ENCODE measurements at places on chromosomes 1 and 21.

DNA sequence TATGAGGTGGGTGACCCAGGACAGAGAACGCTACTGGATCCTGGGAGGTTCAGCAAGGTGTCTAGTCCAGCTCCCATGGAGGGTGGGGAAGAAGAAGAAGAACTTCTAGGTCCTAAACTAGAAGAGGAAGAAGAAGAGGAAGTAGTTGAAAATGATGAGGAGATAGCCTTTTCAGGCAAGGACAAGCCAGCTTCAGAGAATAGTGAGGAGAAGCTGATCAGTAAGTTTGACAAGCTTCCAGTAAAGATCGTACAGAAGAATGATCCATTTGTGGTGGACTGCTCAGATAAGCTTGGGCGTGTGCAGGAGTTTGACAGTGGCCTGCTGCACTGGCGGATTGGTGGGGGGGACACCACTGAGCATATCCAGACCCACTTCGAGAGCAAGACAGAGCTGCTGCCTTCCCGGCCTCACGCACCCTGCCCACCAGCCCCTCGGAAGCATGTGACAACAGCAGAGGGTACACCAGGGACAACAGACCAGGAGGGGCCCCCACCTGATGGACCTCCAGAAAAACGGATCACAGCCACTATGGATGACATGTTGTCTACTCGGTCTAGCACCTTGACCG, 8.6 kb upstream of the PIGV start:
- no peak for DNase-seq

- DNase-seq = no peak
Measured at GRCh38 chr1:10830961-10831668, 34.7 kb upstream of the CASZ1 start.

DNA sequence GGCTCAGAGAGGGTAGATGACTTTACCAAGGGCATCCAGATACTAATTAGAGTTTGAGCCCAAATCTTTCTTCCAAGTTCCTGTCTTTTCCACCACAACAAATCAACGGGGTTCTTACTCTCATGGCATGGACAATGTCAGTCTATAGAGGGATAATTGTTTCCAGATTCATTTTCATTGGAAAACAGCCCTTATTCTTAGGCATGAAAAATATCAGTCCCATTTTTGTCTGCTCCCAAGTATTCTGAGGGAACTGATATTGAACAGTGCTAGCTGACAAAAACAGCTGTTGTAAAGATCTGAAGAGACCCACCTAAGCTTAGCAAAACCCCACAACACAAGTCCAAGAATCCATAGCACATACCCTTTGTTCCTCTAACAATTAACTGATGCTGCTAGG, 349.1 kb upstream of the BEND5 start:
- DNase-seq = no peak

DNA sequence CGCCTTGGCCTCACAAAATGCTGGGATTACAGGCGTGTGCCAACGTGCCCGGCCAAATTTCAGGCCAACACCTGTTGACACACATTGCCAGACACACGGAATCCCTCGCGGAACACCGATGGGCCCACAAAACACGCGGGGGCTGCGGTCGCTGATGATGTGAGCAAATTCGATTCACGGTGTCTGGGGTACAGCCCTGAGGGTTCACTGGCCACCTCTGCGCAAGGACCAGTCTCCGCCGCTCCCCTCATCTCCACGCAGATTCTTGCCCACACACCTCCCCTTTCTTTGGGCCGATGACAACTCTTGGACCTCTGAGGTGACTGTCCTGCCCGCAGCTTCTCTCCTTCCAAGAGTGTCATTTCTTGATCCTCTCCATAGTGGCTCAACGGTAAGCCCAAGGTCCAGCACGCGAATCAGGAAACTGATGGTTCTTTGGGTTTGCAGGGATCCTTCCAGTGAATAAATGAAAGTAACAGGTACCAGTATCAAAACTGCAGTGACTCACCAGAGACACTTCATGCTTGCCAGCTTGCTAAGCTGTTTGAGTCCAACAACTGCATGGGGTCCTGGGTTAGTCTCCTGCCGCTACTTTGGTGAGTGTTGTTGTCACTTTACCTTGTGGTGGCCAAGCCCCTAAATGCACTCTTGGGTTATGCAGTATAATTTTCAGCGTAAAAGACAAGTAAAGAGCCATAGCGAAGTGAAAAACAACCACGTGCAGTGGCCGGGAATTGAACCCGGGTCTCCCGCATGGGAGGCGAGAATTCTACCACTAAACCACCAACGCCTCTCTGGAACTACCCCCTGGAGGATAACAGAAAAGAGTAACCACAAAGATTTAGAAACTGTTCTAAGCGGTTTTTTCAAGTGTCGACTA, 11.0 kb upstream of the RNU1-3 start:
- peak; percentile 65 for DNase-seq

- no peak for DNase-seq
Measured at GRCh38 chr1:54460861-54461387, 54.7 kb upstream of the SSBP3 start.

- DNase-seq = no peak
Measured at GRCh38 chr1:203771901-203772301, 6.9 kb downstream of the LAX1 start.

DNA sequence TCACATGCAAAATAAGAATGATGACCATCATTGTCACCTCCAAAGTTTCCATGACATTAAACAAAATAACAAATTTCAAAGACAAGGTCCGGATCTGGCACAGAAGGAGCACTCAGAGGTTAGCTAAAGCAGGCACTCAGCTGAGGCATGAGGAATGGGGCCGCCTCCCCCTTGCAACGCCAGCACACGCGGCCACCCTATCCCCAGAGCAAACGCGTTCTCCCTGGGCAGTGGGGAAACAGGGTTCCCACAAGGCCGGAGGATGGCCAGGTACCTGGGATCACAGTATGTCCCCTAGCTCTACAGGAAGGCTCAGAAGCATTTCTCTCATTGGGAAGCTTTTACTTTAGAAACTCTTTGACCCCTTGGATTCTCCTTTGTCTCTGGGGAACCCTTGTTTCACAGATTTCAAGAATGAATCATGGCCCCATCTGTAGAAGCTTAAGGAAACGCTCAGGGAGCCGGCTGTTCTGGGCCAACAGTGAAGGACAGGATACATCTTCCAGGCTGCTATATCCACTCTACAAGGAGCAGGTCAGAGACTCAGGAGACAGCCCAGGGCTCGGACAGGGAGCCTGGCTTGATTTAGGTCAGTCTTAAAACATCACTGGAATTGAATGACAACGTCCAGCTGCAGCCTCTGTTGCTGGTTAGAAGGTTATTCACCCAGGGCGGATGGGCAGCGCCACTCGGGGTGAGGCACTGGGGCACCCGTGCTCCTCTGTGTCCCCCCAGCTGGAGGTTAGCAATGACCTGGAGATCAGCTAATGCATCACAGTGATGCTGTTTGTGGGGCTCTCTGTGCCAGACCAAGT, 496.4 kb downstream of the NPHP4 start:
- no peak for DNase-seq

DNA sequence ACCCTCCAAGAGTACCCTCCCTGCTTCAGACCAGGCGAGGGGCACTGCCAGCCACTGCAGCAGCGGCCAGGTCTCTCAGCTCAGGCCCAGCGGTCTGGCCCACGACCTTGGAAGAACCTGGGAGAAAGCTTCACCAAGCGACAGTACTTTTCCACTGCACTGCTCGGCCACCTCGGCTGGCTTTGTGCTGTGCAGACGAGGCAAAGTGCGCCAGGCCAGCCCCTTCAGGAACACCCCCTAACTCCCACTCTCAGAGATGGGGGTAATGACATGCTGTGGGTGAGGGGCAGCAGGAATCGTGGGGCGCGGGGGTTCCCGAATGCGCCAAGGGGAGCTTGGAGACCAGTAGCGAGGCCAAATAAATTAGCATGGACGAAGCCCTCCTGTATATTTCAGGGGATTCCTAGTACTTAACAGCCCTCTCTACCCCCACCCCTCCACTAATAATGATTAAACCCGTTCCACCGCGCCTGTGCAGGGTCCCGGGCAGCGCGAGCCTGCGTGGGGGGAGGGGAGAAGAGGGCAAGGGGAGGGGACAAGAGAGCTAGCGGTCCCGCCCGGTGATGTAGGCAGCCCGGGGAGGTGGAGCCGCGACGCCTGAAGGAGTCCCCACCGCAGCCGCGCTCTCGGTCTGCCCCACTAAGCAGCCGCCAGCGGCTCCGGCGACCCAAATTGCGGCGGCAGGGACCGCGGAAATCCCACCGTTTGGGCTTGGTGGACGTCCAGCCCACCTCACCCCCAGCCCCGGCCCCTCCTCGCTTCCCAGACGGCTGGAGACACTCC, at the start of gene FAM43B:
TSS of gene FAM43B (plus strand) at position 629 of the 783 bp plus-strand sequence. CDS start 401 bp downstream, outside the sequence.
- peak; percentile 86 for DNase-seq

GRCh38 chr1:12501661-12502060, 116.3 kb downstream of the DHRS3 start:
- no peak for DNase-seq

GRCh38 chr1:202165267-202165941, 5.0 kb upstream of the PTPN7 start:
- DNase-seq = no peak

DNA sequence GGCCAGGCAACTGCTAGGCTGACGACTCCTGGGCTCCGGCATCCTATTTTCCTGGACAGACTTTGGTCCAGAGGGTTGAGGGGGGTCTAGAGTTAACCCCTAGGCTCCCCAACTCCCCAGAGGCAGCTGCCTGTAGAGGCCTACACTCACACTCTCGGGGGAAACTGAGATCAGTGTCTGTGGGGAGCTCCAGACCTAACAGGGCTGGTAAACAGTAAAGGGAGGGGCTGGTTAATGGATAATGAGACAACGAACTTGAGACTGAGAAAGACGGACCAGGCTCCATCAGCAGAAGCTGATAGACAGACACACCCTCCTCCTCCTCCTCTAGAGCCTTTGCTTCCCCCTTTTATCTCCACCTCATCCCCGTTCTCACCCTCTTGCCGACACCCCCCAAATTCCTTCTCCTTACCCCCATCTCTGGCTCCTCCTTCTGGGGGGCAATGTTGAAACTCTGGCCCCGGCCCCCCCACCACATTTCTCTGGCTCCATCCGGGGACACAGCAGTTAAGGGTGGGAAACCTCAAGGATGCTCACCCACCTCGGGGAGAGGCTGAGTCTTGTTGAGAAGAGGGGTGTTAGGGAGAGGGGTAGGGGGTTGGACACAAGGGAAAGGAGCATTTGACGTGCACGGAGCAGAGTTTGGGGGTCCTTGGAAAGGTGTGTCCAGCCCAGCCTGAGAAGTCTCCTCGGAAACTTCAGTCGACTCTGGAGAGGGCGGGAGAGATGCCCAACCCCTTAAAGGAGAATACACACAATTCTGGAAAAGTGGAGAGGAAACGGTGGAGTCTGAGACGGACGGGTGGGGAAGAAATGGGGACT, at the start of gene MTMR11:
TSS of gene MTMR11 (minus strand) at position 710 of the 822 bp plus-strand sequence. CDS start at position 478, 232 bp downstream.
- peak; percentile 23 for DNase-seq

DNA sequence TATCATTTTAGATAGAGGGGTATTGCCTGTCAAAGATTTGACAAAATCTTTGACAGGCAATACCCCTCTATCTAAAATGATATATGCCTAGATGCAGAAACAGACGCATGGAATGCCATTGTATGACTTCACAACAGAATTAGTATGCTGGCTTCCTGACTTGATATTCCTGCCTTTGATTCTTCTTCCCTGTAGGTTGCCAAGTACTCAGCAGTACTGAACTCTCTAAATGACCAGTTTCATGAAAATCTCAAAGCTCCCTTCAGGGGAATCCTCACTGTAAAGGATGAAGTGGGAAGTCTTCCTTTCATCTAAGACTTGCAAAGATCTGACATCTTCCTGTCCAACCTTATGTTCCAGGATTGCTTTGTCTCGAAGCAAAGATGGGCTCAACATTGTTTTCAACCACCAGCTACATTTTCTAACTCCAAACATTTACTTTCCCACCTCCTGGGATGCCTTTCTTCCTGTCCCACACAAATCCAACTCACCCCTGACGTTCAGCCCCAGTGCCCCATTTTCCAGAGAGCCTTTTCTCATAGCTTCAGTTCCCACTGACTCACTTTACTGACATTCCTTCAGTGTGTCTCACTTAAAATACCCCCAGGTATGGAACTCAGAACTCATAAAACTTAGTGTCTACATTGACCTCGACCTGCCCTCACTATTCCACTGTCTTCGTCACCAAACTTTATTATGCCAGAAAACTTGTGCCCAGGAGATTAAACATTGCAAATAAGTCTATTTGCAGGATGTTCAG, 67.3 kb upstream of the KCNJ6 start:
- no peak for DNase-seq

DNA sequence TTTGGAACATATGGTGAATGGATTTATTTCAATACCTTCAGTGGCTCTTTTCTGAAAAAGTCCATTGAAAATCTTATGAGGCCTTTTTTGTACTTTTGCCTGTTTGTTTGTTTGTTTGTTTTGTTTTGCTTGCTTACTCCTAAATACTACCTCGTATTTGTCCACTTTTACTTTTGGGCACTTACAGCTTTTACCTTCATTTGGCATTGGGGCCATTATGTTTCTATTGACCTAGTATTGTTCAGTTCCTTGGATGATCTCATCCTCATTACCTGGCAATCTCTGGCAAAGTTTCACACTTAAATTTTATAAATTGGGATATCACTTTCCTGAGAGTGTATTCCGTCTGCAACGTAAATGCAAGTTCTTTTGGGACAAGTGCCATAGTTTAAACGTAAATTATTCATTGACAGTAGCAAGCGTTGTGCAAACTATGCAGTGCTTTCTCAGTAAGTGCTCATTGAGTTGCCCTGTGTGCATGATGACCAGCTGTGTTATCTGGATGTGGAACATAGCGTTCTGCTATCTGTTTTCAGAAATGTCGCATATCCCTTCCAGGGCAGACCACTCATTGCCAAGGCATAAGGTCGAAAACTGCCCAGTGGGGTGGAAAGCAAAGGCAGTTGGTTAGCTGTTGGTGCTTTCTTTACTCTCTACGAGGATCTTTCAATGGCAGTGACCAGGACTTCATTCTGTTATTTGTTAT, 51.1 kb downstream of the LRRC8D start:
- DNase-seq = no peak

- DNase-seq = peak; percentile 52
Measured at GRCh38 chr21:36035381-36035791, 24.9 kb downstream of the SETD4 start.

- peak; percentile 63 for DNase-seq
Measured at GRCh38 chr1:11664336-11665065, 501 bp downstream of the FBXO6 start.

- DNase-seq = no peak
Measured at GRCh38 chr1:48374785-48375184, 97.2 kb downstream of the SPATA6 start.

GRCh38 chr1:174988986-174989385, 10.8 kb upstream of the CACYBP start:
- no peak for DNase-seq

- DNase-seq = no peak
Measured at GRCh38 chr1:87816646-87817045, 488.0 kb downstream of the LMO4 start.

DNA sequence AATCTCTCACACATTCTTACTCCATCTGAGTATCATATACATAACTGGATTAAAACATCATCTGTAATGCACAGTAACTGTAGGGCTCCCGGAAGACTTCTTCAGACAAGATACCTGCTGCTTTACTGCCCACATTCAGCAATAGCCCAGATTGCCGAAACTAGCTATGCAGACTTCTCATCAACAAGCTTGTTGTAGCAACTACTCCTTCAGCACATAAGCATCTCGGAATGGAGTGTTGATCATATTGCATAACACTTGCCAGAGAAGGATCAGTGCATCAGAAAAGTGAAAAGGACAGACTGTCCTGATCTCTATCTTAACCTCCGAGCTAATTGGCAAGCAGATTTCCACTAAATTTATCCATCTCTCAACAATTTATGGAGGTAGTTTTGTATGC, 354.6 kb upstream of the C1orf87 start:
- DNase-seq = no peak
